ENCODE measurements at places on chromosomes 7 and 10. TPM values are rescaled to one million over a fixed set of nuclear protein-coding genes. Genes with fewer than 3 reads are reported as not detected.

SLC16A12 gene
- total RNA-seq = 2.7 TPM

DNA sequence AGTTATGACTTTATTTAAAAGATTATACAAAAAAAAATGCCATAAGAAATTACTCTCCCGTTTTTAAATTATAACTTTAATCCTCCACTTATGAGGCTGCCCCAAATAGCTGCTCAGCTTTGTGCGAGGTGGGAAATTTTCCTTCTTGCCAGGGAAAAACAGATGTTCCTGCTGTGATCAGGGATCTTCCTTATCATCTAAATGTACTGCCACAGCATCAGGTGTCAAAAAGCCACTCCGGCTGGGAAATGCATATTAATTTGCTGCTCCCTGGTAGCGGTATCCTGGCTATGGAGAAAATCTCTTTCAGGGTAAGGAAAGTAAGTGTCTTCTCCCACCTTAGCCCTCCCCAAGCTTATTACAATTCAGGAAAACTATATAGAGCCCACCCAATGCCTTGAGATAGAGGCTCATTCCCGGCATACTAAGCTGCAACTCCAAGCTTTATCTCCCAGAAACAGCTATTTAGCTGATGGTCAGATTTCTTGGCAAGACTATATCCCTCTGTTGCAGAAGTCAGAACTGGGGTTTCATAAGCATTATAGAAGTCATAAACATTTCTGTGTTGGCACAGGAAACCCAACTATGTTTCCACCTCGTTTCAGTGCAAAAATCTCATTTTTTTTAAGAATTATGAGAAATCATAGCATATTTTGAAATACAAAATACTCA is 360.4 kb downstream of the PARD3 start:
- ATAC-seq = no peak

DNA sequence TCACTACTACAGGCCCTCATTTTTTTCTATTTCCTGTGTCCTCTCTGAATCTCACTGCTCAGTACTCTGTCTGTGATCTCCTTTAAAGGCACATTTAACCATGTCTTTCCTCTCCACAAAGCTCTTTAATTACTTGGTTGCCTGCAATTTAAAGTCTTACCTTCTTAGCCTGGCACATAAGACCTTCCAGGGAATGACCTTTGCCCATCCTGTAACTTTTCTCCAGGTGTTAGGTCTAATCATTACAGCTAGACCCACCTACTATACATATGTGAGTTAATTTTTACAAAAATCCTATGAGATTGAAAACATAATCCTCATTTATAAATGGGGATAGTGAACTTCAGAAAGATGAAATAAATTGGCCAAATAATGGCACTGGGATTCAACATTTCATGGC is 244.1 kb upstream of the RHOBTB1 start:
- no peak for ATAC-seq

DNA sequence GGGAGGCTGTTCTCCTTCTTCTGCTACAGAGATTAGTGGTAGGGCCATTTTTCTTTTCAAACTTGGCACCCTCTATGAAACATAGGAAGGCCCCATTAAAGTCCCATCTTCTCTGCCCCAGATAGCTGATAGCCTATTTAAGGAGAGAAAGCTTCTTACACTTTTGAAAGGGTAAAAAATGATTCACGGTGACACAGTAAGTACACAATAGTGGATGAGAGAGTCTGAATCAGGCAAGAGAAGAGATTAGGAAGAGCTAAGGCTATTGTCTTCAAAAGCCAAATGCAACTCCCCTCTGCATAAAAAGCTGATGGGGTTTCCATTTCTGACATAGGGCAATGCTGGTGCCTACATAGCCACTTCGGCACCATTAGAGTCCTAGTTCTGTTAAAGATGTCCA is 3.6 kb downstream of the INA start:
- no peak for ATAC-seq

- no peak for ATAC-seq
Measured at GRCh38 chr7:107186240-107186639, 17.4 kb downstream of the HBP1 start.

GRCh38 chr7:140384894-140385545 is 13.3 kb downstream of the SLC37A3 start:
- ATAC-seq = no peak

All from gastroesophageal sphincter (tissue), 4 donors.